ENCODE measurements at places on chromosomes 4 and X. TPM values are rescaled to one million over a fixed set of nuclear protein-coding genes. Genes with fewer than 3 reads are reported as not detected.

The CPLX1 gene
- 149 TPM for total RNA-seq

The PDZD4 gene
- total RNA-seq = 428 TPM

The NCAPG gene
- not detected for total RNA-seq

The IL2RG gene
- total RNA-seq = 1.0 TPM

The UTP14A gene
- total RNA-seq = 8.5 TPM

The PLA2G12A gene
- total RNA-seq = 38.9 TPM

The LRAT gene
- 0.82 TPM for total RNA-seq

The PABPC1L2B gene
- 33.4 TPM for total RNA-seq

DNA sequence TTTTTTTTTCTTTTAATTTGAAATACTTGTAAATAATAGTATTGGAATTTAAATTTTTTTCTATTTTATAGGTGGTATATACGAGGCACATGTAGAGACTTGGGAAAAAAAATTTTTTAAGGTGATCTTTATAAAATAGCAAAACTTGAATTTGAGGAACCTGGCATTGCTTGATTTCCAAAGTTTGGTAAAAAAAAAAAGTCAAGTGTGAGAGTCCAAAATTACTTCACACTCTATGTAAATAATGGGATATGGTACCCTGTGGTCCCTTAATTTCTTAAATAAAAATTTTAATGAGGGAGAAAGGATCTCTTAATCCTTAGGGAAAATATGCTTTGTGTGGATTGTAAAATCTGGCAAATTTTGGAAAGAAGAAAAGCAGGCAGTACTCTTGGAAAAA lies 19.0 kb downstream of the SPRY1 start:
- DNase-seq = no peak

DNA sequence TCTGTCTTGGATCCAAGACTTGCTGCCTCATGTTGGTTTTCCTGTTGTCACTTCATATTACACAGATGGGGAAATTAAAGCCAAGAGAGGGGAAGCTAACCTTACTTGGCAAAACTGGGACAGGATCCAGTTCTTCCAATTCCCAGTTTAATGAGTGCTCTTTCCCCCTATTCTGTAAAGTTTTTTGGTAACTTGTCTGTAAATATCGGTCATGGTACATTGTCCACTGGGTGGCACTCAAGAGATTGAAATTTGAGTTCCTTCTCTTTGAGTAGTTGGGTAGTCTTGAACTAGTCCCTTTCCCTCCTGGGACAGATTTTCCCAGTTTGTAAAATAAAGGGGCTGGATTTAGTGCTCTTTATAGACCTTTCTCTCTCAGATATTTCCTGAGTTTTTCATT lies 12.4 kb upstream of the EOLA2 start:
- no peak for DNase-seq

- DNase-seq = no peak
These were observed 40.3 kb upstream of the TFDP3 start for GRCh38 chrX:133258481-133258880.

DNA sequence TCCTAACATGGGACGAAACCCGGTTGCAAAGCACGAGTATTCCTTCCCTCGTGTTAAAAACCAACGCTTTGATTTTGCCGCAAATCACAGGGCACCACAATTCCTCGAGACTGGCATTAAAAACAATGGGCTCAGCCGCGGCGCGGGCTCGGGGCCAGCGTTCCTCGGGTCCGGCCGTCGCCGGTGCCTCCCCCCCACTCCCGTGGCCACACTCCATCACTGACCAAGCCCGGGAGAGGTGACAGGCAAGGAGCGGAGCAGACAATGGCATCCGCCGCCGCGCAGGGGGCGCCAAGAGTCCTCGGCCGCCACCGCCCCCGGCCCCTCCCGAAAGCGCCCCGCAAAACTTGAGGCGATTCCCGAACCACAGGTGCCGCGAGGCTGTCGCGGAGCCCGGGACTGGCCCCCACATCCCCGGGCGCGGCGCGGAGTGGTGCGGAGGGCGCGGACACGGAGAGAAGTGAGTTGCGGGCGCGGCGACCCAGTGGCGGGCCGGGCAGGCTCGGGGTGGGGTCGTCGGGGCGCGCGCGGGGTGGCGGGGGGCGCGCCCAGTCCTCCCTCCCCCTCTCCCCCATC lies 445 bp downstream of the AP1S2 start:
- peak; percentile 73 for DNase-seq

GRCh38 chrX:85619962-85620361 lies 240.5 kb upstream of the POF1B start:
- no peak for DNase-seq

DNA sequence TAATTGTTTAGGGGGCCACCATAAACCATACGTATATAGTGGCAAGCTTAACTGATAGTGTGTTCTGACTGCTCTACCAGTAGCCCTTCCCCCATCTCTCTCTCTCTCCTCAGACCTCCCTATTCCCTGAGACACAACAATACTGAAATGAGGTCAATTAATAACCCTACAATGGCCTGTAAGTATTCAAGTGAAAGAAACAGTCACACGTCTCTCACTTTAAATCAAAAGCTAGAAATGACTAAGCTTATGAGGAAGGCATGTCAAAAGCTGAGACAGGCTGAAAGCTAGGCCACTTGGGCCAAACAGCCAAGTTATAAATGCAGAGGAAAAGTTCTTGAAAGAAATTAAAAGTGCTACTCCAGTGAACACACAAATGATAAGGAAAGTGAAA lies 78.0 kb downstream of the PRDM5 start:
- no peak for DNase-seq

DNA sequence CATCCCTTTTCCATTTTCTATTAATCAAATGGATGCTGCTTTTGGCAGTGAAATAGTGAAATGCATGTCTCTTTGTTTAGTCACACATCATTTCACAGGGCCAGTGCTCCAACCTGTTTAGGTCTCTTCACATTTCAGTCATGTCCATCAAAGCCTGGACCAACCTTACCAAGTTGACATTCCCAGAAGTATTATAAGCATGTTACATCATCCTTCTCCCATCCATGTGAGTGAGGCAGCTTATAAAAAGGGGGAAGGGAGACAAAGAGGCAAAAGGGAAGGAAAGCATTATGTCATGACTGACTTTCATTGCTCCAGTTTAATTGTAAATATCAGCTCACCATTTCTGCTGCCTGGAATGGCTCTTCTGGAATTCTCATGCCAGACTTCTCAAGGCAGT lies 94.4 kb downstream of the NWD2 start:
- DNase-seq = no peak

DNA sequence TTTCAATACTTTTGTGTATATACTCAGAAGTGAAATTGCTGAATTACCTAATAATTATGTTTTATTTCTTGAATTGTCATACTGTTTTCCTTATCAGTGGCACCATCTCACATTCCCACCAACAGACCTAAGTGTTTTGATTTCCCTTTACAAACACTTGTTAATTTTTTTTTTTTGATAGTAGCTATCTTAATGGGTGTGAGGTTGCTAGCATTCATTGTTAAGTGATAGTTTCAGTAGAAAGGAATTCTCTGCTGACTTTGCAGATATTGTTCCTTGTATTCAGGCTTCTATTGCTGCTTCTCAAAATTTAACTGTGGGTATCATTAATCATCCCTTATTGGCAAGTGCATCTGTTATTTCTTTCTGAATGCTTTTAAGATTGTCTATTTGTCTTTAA lies 927.5 kb upstream of the SLIT2 start:
- DNase-seq = no peak

DNA sequence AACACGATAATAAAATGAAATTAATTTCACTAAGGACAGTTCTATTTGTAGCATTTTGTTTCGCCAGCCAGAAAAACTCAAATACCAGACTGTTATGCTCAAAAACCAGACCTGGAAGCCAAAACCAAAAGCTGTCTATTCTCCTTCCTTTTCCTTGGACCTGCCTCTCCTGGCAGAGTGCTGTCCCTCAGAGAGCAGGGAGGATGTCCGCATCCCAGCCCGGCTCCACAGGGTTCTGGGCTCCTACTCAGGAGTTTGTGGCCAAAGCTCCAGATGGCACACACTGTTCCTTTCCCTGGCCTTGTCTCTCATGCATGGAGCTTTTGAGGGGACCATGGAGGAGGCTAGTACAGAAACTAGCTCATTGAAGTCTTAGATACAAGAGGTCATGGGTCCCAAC lies 41.9 kb upstream of the C1QTNF7 start:
- no peak for DNase-seq

- DNase-seq = no peak
These were observed 264.8 kb downstream of the GASK1B start for GRCh38 chr4:157908031-157908430.

DNA sequence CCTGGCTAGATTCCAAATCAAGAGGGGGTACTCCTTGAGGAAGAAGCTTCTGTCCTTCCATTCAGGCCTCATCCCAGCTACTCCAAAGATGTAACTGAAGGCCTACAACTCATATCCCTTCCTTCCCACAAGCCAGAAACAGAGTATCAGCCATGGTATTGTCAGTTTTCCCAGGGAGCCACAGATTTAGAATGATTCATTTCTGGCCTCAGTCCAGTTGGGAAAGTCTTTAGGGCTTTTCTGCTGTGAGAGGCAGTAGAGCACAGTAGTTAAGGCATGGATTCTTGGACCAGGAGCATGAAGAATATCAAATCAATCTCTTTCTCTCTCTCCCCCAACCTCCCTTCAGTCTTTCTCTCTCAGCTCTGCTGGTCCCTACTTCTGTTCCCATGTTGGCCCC lies 505.0 kb downstream of the BCOR start:
- DNase-seq = no peak

- no peak for DNase-seq
These were observed 9.1 kb upstream of the HSPA4L start for GRCh38 chr4:127772769-127773671.

GRCh38 chrX:138866643-138867042 lies 155.1 kb upstream of the FGF13 start:
- no peak for DNase-seq

Measured in dorsolateral prefrontal cortex (tissue), 122 donors.